Endothelial cell of umbilical vein (primary cell): ENCODE measurements at places on chromosomes 3 and 15. TPM values are rescaled to one million over a fixed set of nuclear protein-coding genes. Genes with fewer than 3 reads are reported as not detected.

DNA sequence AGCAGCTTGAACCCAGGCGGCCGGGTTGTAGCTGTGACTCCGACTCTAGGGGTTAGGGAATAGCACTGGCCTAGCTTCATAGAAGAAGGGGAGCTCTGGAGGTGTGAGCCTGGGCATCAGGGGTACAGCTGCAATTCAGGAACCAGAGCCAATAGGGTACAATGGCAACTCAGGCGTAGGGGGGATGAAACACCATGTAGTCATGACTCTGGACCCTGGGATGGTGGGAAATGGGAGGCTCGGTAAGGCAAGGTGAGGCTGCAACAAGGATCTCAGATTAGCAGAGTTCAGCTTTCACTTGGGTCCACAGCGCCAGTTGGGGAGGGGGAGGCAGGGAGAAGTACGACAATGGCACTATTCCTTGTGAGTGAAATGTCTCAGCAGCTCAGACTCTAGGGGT lies 210.2 kb upstream of the LYSMD4 start:
- no peak for DNase-seq

- peak; percentile 91 for DNase-seq
Measured at GRCh38 chr3:177358091-177358976, 161.1 kb upstream of the TBL1XR1 start.

DNA sequence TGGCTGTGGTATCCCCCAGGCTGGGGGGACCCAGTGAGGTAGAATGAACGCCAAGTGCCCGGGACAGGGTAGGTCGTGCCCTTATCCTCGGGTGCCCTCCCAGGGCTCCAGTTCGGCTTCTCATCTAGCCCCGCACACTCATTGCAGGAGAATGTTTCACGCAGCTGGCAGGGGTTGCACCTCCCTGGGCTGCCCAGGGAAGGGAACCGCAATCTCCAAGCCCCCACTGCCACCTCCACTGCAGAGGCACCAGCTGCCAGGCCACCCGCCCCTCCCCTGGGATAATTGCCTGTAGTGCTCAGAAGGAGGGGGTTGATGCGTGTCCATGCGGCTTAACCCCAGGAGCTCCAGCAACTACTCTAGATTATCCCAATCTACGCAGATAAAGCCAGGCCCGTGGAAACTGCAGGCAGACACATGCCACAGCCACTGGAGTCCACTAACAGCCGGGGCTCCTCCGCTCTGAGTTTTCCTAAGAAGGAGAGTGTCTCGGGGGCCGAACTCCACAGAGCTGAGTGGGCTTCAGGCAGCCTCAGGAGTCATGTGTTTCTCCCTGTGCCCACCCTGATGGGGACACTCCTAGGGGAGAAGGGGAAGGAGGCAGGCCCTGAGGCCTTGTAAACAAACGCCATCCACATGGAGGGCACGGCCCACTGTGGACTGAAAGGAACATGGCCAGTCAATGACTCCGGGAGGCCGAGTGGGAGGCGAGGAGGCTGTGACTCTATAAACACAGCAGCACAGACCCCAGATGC lies 137.2 kb upstream of the IQSEC1 start:
- DNase-seq = no peak

The SKOR1 gene
- 0.09 and 0.15 TPM in 2 replicates for total RNA-seq

- DNase-seq = no peak
Measured at GRCh38 chr15:100879061-100879463, 569 bp upstream of the ALDH1A3 start.

The SENP5 gene
- 31.1 and 33.5 TPM in 2 replicates for total RNA-seq

DNA sequence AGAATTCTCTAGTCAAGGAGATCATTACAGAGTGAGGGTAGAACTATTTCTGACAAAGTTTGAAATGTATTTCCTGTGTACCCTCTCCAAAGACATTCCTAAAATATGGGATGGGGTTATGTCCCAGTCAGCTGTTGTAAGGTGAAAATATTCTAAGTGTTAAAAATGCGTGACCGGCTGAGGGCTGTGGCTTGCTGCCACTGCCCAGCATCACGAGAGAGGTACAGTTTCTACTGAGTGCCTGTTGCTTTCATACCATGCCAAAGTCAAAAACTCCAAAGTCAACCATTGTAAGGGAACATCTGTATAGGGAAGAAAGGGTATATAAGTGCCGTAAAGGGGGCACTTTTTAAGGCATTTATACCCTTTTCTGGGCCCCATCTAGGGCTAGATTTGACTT lies 30.9 kb downstream of the MAP6D1 start:
- no peak for DNase-seq

DNA sequence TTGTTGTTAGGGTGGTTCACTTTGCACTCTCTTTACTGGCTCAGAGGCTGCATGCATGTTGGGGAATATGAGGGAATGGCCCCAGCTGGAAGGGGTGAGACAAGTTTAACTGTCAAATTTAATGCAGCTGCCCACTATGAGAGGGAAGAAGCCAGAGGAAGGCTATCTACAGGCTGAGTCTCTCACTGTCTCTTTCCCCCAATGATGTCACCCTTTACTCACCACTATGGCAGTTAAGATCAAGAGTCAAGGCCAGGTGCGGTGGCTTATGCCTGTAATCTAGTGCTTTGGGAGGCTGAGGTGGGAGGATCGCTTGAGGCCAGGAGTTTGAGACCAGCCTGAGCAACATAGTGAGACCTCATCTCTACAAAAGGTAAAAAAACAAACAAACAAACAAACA lies 12.2 kb upstream of the RBMS3 start:
- DNase-seq = no peak

The KLHL40 gene
- total RNA-seq = not detected in 2 replicates

- no peak for DNase-seq
Measured at GRCh38 chr15:101534376-101534970, 45.0 kb upstream of the PCSK6 start.

The GREM1 gene
- 0.44 TPM in 1 of 2 replicates, not detected in the other for total RNA-seq

GRCh38 chr3:175728566-175728965 lies 869.4 kb downstream of the NAALADL2 start:
- DNase-seq = no peak
